Thoracic aorta (tissue), 2 donors: ENCODE measurements at places on chromosomes 16 and 17.

DNA sequence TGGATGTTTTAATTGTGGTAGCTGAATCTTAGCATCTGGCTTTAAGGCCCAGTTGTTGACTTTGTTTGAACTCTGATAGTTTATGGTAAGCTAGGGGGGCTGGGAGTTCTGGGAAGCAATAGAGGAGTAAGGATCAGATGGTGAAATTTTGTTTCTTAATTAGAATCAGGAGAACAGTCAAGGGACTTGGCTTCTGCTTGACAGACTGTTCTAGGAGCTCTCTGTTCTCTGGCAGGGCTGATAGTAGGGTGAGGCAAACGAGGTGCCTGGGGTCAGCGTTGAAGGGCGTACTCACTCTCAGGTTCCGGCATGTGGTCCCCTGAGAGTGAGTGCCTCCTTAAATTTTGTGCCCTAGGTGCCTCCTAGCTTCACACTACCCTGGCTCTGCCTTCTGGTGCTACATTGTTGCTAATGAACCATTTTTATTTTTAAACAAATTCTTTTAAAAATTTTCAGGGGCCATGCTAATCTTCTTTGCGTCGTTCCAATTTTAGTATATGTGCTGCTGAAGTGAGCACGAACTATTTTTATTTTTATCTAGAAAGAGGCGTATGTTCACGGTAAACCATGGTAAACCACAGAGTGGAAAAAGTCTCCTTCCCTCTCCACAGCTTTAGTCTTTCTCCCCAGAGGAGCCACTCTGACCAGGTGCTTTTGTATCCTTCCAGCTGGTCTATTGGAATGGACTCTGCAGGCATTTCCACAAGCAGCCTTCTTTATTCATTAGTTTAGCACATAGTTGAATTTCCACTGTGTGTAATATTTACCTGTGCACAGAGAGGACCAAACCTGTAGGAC is 19.7 kb downstream of the SLC7A6 start:
- DNase-seq = no peak

- no peak for DNase-seq
These were observed 759 bp upstream of the TP53I13 start for GRCh38 chr17:29567554-29568330.

DNA sequence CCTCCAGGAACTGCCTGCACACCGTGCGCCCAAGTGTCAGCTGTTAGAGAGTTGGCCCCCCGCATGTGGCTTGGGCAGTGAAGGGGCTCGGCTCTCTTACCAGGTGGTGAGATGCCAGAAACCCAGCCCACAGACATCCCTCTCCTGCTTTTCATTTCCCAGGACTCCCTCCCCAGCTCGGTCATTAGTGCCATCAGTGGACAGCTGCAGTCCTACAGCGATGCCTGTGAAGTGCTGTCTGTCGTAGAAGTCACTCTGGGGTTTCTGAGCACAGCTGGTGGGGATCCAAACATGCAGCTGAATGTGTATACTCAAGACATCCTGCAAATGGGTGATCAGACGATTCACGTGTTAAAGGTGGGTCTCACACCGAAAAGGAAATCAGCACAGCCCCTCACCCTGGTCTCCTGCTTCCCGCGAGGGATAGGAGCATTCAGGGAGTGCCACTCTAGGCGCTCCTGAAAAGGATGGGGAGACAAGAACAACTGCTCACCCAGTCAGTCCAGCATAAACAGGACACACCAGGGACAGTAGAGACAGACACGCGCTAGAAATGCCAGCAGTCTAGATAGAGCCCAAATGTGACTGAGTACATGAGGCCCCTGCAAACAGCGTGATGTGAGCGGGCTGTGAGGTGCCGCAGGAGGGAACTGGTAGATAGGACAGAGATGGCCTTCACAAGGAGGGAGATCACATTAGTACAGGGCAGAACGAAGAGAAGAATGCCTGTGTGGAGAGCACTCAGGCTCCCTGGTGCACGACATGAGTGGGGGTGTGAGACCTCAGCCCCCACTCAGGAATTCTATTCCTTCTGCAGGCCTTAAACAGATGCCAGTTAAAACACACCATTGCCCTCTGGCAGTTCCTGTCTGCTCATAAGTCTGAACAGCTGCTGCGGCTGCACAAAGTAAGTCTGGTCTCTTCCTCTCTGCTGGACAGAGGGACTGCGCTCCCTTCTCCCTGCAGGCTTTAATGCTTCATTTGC is 25.7 kb upstream of the ENDOV start:
- DNase-seq = no peak

DNA sequence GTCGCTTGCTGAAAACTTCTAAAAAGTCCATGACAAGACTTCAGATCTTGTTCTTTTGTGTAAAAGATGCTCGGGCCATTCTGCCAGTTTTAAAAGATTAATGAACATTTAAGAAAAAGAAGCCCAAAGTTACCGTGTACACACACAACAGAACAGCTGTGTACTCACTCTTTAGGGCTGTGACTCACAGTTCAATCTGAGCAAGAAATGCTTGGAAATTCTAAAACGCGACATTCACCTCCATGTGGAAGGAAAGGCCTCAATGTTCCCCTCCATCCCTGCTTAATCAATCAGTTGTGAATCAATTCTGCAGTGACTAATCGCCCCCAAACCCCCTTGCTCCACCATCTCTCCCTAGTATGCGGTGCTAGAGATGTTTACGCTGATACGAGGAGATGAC is 609.9 kb upstream of the SALL1 start:
- DNase-seq = no peak

DNA sequence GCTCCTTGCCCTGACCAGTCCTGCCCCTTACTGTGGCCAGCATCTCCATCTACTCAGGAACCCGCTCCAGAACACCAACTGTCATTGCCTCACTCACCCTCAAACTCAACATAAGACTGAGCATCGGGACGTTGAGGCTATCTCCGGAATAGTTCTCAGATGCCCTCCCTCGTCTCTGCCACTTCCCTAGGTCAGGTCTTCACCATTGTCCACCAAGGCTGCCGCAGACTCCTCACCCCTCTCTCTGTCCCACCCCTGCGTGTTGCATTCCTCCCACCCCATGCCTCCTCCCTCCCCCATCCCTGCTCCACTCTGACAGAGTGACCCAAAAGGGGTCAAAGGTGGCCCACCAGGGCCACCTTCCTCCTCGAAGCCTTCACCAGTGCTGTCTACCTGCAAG is 37.2 kb downstream of the C17orf67 start:
- DNase-seq = no peak

DNA sequence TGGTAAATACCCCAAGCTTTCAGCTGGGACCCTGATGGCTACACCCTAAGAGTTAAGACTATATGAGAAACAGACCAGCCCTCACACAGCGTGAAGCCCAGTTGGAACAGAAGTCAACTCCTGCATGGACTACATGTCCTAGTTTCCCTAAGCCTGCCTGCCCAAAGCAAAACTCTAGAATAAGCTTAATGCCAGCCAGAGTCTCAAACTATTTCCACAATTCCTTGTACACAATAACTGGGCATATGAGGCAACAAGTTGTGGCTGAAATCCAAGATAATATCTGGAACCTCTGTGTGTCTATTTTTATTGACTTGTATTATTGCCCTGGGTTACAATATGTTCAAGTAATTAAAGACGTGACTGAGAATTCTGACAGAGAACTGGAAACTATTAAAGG is 19.4 kb downstream of the MYH10 start:
- DNase-seq = no peak

DNA sequence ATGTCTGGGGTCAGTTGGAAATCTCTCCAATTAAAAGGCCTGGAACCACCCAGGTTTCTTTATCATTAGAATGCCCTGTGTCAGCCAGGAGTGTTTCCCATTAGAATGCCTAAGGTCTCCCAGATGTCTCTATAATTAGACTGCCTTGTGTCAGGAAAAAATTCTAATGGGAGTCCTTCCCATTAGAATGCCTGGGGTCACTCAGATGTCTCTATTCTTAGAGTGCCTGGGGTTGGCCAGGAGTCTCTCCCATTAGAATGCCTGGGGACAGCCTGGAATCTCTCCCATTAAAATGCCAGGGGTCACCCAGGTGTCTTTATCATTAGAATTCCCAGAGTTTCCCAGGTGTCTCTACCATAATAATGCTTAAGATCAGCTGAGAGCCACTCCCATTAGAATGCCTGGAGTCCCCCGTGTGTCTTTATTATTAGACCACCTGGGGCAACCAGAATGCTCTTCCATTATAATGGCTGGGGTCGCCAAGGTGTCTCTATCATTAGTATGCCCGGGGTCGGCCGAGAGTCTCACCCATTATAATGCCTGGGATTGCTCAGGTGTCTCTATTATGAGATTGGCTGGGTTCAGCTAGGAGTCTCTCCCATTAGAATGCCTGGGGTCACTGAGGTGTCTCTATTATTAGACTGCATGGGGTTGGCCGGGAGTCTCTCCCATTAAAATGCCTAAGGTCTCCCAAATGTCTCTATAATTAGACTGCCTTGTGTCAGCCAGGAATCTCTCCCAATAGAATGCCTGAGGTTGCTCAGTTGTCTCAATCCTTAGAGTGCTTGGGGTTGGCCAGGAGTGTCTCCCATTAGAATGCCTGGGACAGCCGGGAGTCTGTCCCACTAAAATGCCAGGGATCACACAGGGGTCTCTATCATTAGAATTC is 2254.6 kb downstream of the TP53TG3F start:
- no peak for DNase-seq
